ENCODE measurements at places on chromosomes 16 and 17. TPM values are rescaled to one million over a fixed set of nuclear protein-coding genes. Genes with fewer than 3 reads are reported as not detected.

- no peak for DNase-seq
- H3K27ac ChIP-seq: no peak overlapping the region
- peaks cover 26% of the 10 kb centered on the region for H3K36me3 ChIP-seq
- no peaks in the 10 kb centered on the region for H3K27me3 ChIP-seq
Observed at GRCh38 chr16:28208131-28208530, 3.6 kb downstream of the XPO6 start.

DNA sequence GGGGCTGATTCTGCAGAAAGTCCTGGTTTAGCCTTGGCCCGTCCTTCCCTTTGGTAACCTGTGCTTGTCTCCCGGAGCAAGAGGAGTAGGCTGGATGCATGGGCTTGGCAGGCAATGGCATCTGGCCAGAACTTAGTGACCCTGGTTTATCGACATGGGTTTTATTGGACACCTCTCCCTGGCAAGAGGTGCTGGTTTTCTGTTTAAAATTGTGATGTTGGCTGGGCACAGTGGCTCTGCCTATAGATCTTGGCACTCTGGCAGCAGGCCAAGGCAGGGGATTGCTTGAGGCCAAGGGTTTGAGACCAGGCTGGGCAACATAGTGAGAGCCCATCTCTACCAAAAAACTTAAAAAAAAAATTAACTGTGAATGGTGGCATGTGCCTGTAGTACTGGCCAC lies 31.2 kb downstream of the SLC12A3 start:
- no peaks in the 10 kb centered on the region for H3K27me3 ChIP-seq
- no peak for DNase-seq
- no peaks in the 10 kb centered on the region for H3K4me1 ChIP-seq
- H3K4me3 ChIP-seq: no peak overlapping the region
- H3K36me3 ChIP-seq: no peaks in the 10 kb centered on the region
- H3K27ac ChIP-seq: no peak overlapping the region

DNA sequence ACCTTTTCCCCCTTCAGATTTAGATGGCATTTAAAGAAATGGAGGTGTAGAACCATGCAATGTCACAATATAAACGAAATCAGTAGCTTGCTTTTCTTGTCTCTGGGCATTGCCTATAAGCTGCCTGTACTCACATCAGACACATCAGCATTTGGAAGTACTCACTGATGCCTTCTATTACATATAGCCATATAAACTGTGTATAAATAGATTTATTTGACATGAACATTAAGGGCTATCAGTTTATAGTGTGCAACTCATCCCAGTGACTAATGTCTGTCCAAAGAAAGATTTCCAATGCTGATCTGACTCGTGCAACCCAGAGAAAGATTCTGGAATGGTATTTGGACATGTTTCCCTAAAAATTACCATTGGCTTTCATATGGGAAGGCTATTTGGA lies 417.9 kb upstream of the MAF start:
- no peak overlapping the region for H3K4me3 ChIP-seq
- no peaks in the 10 kb centered on the region for H3K36me3 ChIP-seq
- H3K4me1 ChIP-seq: no peaks in the 10 kb centered on the region

GRCh38 chr16:46961373-46962353 lies 11.8 kb downstream of the DNAJA2 start:
- H3K27ac ChIP-seq: no peak overlapping the region
- DNase-seq: no peak
- H3K4me3 ChIP-seq: no peak overlapping the region
- H3K27me3 ChIP-seq: no peaks in the 10 kb centered on the region

DNA sequence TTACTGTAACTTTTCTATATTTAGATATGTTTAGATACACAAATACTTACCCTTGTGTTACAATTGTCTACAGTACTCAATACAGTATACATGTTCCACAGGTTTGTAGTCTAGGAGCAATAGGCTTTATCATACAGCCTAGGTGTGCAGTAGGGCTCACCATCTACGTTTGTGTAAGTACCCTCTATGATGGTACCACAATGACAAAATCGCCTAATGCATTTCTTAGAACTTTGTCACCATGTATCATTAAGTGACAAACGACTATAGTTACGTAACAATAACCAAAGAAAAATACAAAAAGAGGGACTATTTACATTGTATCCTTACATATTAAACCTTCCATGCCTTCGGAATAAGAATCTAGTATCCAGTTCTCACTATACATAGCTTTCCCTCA lies 8.0 kb downstream of the STAT5B start:
- H3K4me3 ChIP-seq: no peak overlapping the region
- no peaks in the 10 kb centered on the region for H3K4me1 ChIP-seq
- H3K27me3 ChIP-seq: no peaks in the 10 kb centered on the region
- no peak overlapping the region for H3K27ac ChIP-seq

Gene PRDM7
- not detected for total RNA-seq

DNA sequence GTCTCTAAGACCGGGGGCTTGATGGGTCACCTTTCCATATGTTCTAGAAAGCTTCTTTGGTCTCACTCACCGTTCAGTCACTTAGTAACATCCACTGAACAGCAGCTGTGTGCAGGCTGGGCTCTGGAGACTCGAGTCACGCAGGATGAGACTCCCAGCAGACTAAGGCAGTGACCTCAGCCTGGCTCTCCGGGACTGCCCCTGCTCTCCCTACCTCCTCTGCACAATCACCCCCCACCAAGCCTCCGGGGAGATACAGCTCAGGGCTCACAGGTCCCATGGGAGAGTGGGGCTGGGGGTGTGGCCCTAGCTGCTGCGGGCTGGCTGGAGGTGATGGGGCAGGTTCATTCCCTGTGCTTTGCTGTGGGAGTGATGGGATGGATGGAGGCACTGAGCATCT lies 14.1 kb downstream of the FLYWCH2 start:
- H3K4me3 ChIP-seq: no peak overlapping the region
- H3K36me3 ChIP-seq: peaks cover 74% of the 10 kb centered on the region
- no peaks in the 10 kb centered on the region for H3K4me1 ChIP-seq
- no peaks in the 10 kb centered on the region for H3K27me3 ChIP-seq
- no peak overlapping the region for H3K27ac ChIP-seq

Gene MPV17L
- total RNA-seq: 7.5 TPM

Gene GAA
- 13.3 TPM for total RNA-seq

Measured in spinal cord (tissue), 10 donors.